Fibroblast of skin of right quadriceps (primary cell): ENCODE measurements at places on chromosomes 5 and 9.
A peak's percentile ranks its signal among the peaks of the same experiment; 100 is the strongest.

DNA sequence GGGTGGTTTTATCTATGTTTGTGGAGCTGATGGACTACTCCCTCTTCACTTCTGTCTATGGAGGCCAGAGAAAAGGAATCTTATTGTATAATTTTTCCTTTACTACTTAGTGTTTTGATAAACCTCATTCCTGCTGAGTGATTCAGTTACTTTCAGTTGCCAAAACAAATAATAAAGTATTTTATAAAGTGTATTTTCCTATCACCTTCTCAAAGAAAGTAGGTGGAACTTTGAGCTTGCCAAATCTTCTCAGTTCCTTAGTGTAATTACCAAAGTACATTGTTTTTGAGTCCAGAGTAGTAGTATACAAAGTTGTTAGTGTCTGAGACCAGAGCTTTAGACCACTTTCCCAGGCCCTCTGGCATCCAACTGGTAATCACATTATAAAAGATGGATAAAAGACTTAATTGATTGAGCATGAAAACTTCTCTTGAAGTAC, 13.5 kb downstream of the RABGAP1 start:
- peak; percentile 31 for DNase-seq

GRCh38 chr9:98330831-98331230, 75.4 kb upstream of the TBC1D2 start:
- DNase-seq = peak; percentile 70

DNA sequence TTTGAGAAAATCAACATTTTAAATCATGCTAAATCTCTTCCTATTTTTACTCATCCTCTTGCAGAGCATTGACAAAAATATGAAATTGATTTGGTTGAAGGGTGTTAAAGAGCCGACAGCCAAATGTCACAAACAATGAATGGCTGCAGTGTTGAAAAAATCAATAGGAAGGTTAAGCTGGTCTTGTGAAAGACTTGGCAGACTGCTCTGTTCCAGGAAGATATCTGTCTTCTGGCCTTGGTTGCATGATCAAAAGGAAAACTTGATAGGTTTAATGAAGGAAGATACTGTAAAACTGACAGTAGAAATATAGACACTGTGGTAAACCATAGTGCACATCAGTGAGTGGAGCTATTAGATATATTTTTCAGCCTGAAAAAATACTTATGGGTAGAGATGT, 103.6 kb downstream of the PBX3 start:
- DNase-seq = no peak

DNA sequence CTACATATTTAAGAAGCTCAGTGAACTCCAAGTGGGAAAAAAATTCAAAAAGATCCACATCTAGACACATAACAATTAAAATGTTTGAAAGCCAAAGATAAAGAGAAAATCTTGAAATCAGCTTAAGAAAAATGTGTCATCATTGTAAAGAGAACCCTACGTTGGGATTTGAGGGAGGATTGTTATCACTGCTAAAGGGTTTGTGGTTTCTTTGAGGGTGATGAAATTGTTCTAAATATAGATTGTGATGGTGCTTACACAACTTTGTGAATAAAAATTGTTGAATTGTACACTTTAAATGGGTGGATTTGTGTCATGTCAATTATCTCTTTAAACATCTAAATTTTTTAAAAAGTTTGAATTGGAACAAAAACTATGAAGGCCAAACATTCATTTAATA, 92.2 kb upstream of the ADAMTS19 start:
- DNase-seq = peak; percentile 61

DNA sequence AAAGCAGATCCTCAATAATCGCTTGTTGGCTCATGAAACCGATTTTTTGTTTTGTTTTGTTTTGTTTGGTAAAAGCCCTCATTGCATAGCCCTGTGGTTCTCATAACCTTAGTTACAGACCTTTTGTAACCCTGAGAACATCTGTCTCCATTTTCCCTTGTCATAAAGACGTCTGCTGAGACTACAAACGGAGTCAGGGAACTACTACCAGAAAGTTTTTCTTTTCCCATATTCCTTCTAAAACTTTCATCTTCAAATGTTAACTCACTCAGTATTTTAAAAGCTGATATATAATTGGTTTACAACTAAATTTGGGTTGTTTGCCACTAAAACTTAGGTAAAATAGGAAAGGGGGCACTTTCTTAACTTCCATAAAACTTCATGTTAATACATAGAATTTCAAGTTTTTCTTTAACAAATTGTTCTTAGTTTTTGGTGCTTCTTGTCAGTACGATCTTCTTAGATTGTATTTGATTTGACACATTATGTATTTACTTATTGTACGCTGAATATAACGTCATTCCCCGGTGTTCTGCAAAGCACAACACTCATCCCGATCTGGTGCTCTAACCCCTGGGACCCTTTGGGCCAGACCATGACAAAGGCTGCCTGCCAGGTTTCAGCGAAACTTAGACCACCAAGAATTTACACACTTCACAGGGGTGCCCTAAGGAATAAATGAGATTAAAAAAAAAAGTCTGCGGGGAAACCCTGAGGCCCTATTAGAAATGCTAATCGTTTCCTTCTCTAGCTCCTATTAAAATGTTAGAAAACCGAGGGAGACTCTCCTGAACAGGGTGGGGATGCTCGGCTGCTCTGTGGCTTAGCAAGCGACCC, 1.1 kb upstream of the ANP32B start:
- DNase-seq = no peak

GRCh38 chr9:35871545-35871944, 1.3 kb upstream of the OR13J1 start:
- no peak for DNase-seq

GRCh38 chr9:70811638-70812037, 309.8 kb downstream of the TRPM3 start:
- no peak for DNase-seq

- no peak for DNase-seq
Observed at GRCh38 chr5:133117166-133117911, 65.5 kb downstream of the HSPA4 start.

- no peak for DNase-seq
Observed at GRCh38 chr9:92360083-92360482, 34.3 kb downstream of the CENPP start.

- peak; percentile 61 for DNase-seq
Observed at GRCh38 chr9:78369639-78370219, 72.8 kb downstream of the PSAT1 start.

DNA sequence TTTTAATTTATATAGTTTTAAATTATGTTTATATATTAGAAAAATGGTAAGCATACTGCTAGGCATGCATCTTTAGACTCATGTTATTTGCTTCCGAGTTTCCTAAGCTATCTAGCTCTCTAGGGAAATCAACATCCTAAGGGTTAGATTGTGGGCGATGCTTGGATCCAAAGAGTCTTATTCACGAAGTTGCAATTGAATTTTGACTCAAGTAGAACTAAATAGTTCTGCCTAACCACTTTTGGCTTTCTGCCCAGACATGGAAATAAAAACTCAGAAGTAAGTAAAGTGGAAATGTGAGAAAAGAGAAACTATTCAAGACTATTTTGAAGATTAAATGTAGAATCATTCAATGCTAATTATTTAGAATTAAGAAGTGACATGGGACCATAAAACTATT, 440.4 kb downstream of the CDH18 start:
- peak; percentile 87 for DNase-seq

GRCh38 chr9:113538131-113538530, 74.6 kb downstream of the RGS3 start:
- DNase-seq = no peak

GRCh38 chr5:95083606-95084005, 201.3 kb downstream of the MCTP1 start:
- peak; percentile 2 for DNase-seq

DNA sequence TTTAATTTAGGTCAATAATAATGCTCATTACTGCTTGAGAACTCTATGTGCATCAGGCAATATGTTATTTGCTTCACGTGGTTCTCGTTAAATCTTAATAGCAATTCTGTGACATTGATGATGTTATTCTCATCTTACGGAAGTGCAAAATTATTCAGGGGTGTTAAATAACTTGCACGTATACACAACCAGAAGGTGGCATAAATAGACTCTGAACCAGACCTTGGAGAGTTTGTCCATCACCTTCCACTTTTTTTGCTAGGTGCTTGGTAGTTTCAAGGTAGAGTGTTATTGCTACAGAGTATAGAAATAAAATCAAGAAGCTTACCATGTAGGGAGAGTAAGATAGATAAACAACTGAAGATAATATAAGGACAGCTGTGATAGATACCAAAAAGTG, 23.6 kb upstream of the TNFAIP8 start:
- no peak for DNase-seq

DNA sequence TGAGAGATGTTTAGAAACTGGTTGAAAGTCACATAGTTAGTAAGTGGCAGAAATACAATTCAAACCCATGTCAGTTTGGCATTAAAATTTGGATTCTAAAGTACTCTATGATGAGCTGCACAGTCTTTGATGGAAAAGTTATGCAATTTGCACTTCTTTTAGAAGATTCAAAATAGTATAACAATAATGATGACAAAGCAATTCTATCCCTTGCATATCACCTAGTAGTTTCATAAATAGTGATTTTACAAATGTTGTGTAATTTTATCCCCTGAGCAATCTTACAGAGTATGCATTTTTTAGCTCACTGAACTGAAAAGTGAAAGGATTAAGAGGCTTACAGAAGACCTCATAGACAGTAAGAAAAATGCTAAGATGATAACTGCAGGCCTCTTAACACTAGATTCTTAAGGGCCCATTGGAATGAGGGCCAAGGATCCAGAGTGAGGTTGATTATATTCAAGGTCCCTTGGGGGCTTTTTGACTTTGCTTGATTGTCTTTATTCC, 3.7 kb downstream of the C5orf46 start:
- DNase-seq = no peak

DNA sequence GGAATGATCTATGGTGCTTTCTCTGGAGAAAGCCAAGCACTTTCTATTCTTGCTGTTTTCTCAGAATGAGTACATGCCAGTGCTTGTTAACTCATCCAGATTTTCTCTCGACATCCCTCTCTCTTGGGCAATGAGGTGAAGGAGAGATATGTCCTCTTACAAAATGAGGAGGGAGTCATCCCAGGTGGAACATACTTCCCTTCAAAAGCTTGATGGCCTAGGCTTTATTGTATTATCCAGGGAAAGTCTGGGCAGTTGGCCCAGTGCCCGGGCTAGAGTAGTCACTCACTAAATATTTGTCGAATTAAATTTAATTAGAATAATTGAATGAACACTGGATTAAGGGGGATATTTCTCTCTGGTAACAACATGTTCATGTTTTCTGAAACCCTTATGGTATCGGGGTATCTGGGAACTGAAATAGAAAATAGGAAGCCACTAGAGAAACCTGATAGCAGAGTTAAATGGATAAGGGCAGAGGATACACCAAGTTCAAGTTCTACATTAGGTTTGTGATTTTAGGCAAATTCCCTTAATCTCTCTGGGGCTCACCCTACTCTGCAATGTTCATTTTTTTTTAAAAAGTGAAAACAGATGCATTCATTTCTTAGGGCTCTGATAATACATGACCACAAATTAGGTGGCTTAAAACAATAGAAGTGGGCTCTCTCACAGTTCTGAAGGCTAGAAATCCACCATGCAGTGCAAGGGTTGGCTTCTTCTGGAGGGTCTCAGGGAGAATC, 99.6 kb downstream of the LIFR start:
- peak; percentile 56 for DNase-seq

- DNase-seq = no peak
Observed at GRCh38 chr5:73623901-73624404, 2.0 kb upstream of the ARHGEF28 start.

GRCh38 chr5:40386289-40386688, 293.4 kb upstream of the PTGER4 start:
- DNase-seq = peak; percentile 31

DNA sequence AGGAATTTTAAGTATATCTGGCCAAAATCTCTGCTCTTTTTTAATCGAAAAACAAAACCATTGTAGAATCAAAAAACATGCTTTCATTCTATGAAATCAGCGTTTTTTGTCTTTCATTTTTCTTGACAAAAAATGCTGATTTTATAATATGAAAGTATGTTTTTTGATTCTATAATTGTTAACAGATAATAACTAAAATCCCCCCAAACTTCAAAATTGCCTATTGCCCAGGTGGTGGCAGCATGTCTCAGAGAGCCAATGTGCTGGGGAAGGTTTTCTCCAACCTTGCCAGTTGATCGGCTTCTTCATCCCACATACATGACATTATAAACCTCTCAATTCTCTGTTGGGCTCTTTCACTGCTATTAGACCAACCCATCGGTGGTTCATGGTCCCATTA, 5.1 kb upstream of the SMIM15 start:
- peak; percentile 58 for DNase-seq

GRCh38 chr5:178287091-178287790, 54.6 kb upstream of the PHYKPL start:
- DNase-seq = no peak

DNA sequence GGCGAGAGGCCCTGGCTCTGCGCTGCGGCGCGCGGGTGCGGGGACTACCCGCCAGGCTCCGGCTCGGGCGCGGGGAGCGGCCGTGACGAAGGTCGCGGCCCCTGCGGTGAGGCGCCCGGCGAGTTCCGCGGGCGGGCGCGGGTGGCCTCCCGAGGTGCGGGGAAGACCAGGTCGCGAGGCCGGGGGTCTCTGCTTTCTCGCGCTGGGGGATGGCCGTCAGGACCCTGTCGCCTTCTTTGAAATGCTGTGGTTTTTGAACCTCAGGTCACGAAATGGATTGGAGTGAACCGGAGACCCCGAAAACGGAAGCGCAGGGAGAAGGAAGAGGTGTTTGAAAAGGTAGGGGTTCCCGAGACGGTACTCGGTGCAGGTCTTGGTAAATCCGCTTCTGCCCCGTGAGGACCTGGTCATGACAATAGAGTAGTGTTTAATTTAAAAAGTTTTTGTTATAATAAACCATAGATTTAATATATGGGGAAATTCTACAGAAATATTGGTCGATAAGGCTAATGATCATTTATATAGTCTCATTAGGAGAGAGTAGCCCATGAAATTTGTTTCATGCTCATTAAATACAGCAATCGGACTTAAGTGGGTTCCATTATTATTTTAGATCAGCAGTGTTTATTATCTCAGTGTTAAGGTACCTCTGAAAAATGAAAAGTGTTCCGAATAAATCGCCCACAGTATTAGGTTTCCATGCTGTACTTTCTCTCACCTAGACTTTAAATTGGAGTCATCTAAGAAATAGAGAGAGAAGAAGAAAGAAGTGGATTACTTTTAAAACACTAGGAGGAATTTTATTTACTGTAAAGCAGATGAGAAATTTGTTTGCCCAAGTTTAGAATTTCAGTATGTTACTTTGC, 279.0 kb downstream of the AOPEP start:
- DNase-seq = no peak

GRCh38 chr5:124627815-124628595, 118.4 kb downstream of the ZNF608 start:
- DNase-seq = peak; percentile 23

DNA sequence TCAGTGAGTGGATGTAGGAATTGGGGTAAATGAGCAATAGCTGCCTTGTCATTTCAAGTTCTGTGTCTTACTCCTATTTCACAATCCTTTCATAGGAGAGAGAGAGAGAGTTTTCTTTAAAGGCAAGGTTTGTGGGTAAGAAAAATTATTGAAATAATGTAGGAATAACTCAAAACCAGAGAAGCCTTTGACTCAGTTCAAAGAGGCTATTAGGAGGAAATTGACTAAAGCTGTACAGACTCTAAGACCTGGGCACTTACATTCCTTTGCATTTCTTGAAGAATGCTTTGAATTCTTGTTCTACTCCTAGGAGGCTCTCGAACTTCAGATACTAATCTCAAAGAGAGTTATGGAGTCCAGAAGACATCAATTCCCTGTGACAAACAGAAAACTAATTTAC, 257.1 kb downstream of the FBXL7 start:
- DNase-seq = peak; percentile 90

- DNase-seq = no peak
Observed at GRCh38 chr9:34084562-34084961, 35.9 kb upstream of the UBAP2 start.
